Nephron progenitor cell (in vitro differentiated cells): ENCODE measurements at places on chromosomes 6 and 20.
A peak's percentile ranks its signal among the peaks of the same experiment; 100 is the strongest.

DNA sequence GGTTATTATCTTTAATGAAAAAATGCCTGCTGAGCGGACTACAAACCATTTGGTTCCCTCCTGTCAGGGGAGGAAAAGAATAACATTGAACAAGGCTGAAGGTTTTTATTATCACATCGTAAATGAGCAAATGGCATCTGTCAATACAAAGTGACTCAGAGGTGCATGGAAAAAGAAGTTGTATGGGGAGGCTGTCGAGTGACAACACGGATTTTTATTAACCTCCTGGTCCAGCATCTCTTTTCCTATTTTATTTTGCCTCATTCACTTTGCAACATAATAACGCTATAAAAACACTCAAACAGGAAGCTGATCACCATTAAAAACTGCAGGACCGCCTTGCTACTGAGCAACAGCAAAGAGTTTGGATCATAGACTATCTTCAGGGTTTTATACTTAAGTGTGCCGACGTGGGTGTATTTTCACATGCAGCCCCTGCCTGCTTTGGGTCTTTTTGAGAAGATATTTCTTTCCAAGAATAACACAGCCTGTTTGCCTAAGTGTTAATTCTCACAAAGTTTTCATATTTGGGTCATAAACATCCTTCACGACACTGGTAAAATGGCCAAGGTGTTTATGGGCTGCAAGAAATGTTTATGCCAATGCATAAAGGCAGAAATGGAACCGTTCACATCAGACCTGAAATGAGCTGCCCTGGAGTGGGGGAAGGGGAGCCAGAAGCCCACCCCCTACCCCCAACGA lies 132.1 kb upstream of the SALL4 start:
- peaks cover 51% of the 10 kb centered on the region for H3K4me1 ChIP-seq
- peak overlapping the region; percentile 94 for H3K27ac ChIP-seq
- H3K36me3 ChIP-seq: peaks cover 4% of the 10 kb centered on the region
- no peak for DNase-seq

DNA sequence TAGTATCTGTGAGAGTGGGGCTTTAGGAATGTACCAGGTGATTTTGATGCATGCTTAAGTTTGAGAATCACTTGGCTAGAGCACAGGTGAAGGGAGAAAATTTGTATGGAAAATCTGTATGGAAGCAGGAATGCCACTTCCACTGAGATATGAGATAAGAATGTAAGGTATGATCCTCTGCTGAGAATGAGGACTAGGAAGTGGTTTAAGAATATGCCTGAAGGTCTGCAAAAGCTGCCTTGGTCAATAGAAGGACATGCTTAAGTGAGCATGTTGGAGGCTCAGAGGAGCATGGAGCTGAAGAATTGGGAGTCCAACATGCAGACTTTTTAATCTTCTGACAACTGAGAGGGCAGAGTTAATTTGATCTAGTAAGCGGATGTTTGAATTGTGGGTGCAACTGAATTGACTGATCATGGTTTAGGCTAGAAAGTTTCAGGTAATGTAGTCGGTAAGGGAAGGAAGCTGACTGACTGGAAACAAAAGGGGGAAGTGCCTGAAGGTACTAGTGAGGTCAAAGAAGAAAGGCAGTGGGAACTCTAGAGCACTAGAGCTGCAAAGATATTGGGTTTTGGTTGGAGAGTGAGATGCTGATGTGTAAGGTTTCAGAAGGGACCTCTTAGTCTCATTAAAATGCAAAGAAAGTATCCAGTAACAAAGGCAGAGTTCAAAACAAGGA lies 28.6 kb upstream of the NOTCH4 start:
- H3K27me3 ChIP-seq: peaks cover 4% of the 10 kb centered on the region
- peaks cover 13% of the 10 kb centered on the region for H3K36me3 ChIP-seq
- no peak for DNase-seq
- H3K27ac ChIP-seq: no peak overlapping the region

DNA sequence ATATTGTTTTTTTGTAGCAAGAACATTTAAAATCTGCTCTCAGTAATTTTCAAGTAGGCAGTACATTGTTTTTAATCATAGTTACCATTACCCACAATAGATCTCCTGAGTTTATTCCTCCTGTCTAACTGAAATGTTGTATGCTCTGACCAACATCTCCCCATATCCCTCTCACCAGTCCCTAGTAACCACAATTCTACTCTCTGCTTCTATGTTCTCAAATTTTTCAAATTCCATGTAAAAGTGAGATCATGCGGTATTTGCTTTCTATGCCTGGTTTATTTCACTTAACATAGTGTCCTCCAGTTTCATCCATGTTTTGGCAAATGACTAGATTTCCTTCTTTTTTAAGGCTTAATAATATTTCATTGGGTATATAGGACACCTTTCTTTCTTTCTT lies 300.5 kb downstream of the KCNQ5 start:
- no peak for DNase-seq
- no peak overlapping the region for H3K4me3 ChIP-seq
- H3K36me3 ChIP-seq: no peaks in the 10 kb centered on the region

- no peak overlapping the region for H3K4me3 ChIP-seq
- H3K27ac ChIP-seq: no peak overlapping the region
- no peaks in the 10 kb centered on the region for H3K27me3 ChIP-seq
- DNase-seq: peak; percentile 26
- H3K36me3 ChIP-seq: no peaks in the 10 kb centered on the region
- peaks cover 23% of the 10 kb centered on the region for H3K4me1 ChIP-seq
Measured at GRCh38 chr6:125310994-125311649, 9.4 kb upstream of the HDDC2 start.

DNA sequence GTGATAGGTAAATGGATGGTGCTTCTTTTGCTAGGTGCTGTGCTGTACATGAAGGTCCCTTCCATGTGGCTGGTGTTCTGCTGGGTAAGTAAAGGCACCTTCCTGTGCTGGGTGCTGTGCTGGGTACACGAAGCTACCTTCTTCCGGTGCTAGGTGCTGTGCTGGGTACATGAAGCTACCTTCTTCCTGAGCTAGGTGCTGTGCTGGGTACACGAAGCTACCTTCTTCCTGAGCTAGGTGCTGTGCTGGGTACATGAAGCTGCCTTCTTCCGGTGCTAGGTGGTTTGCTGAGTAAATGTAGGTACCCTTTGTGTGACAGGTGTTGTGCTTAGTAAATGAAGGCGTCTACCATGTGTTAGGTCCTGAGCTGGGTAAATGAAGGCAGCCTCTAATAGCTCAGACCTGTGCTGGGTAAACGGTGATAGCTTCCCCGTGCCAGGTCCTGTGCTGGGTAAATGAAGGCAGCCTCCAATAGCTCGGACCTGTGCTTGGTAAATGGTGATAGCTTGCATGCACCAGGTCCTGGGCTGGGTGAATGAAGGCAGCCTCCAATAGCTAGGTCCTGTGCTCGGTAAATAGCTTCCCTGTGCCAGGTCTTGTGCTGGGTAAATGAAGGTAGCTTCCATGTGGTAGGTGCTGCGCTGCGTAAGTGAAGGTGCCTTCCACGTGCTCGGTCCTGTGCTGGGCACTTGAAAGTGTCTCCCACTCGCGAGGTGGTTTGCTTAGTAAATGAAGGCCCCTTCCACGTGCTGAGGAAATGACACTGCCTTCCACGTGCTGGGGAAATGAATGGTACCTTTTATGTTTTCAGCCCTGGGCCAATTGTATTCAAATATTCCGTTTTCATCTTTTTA lies 115.5 kb downstream of the ERMARD start:
- H3K27ac ChIP-seq: no peak overlapping the region
- DNase-seq: no peak
- H3K36me3 ChIP-seq: peaks cover 6% of the 10 kb centered on the region
- H3K4me3 ChIP-seq: no peak overlapping the region
- H3K4me1 ChIP-seq: peaks cover 16% of the 10 kb centered on the region

DNA sequence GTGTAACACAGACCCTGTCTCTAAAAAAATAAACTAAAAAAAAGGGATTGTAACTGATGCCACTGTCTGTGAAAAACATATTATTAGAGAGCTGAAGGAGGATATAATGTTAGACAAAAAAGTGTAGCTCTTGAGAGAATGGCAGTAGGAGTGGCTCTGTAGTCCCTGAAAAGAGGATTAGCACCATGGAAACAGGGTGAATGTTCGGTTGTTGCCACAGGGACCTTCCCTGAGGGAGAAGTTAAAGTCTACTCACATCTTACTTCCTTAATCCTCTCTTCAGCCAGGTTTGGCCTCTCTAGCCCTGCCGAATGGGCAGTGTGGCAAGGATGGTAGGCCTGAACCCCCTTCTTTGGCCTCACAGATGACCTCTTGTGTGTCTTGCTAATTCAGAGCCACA lies 12.1 kb downstream of the SCAND1 start:
- no peaks in the 10 kb centered on the region for H3K27me3 ChIP-seq
- DNase-seq: no peak
- no peaks in the 10 kb centered on the region for H3K4me1 ChIP-seq
- no peak overlapping the region for H3K4me3 ChIP-seq
- no peak overlapping the region for H3K27ac ChIP-seq

GRCh38 chr6:104728448-104728847 lies 131.3 kb downstream of the HACE1 start:
- no peak overlapping the region for H3K27ac ChIP-seq
- no peaks in the 10 kb centered on the region for H3K4me1 ChIP-seq
- H3K4me3 ChIP-seq: no peak overlapping the region
- H3K27me3 ChIP-seq: no peaks in the 10 kb centered on the region
- no peak for DNase-seq
- peaks cover 32% of the 10 kb centered on the region for H3K36me3 ChIP-seq

DNA sequence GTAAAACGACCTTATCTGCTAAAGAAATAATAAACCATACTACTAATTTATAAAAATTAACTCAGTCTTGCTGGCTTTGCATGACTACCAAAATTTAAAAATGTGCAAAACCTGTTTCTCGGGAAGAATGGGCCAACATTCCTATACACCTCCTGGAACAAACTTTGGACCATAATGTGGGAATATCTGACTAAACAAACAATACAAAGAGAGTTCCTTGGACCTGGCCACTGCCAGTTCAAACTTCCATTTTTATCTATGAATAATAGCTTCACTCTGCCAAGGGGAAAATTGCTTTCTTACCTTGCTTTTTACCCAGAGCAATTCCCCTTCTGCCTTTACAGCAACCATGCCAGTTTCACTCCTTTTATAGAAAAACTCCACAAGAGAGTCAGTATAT lies 38.7 kb upstream of the POU5F1 start:
- peaks cover 7% of the 10 kb centered on the region for H3K27me3 ChIP-seq
- peaks cover 21% of the 10 kb centered on the region for H3K4me1 ChIP-seq
- no peak for DNase-seq
- H3K27ac ChIP-seq: no peak overlapping the region

- no peak overlapping the region for H3K27ac ChIP-seq
- H3K36me3 ChIP-seq: no peaks in the 10 kb centered on the region
- DNase-seq: no peak
- H3K27me3 ChIP-seq: peaks cover 16% of the 10 kb centered on the region
Measured at GRCh38 chr6:37021356-37022129, 16.1 kb downstream of the FGD2 start.

- H3K36me3 ChIP-seq: no peaks in the 10 kb centered on the region
- H3K4me3 ChIP-seq: no peak overlapping the region
- no peak for DNase-seq
- H3K27ac ChIP-seq: no peak overlapping the region
Measured at GRCh38 chr6:125910527-125910926, 46.0 kb upstream of the HINT3 start.

DNA sequence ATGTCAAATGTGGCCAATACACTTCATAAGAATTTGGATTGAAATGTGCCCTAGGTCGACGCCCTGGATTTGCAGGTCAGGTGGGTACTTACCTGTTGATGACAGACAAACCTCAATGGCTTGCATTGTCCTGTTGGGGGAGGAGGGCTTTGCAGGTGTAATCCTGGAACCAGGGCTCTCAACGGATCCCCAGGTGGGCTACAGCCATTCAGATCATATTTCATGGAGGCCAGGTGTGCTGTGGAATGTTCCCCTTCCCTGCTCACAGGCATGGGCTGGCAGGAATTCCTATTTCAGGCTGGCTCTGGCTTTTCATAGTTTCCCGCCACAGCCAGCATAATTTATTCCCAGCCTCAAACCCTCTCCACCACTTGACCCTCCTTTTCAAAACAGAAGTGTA lies 254.7 kb downstream of the SMOC2 start:
- H3K4me3 ChIP-seq: no peak overlapping the region
- peaks cover 36% of the 10 kb centered on the region for H3K4me1 ChIP-seq
- no peak for DNase-seq
- no peak overlapping the region for H3K27ac ChIP-seq

DNA sequence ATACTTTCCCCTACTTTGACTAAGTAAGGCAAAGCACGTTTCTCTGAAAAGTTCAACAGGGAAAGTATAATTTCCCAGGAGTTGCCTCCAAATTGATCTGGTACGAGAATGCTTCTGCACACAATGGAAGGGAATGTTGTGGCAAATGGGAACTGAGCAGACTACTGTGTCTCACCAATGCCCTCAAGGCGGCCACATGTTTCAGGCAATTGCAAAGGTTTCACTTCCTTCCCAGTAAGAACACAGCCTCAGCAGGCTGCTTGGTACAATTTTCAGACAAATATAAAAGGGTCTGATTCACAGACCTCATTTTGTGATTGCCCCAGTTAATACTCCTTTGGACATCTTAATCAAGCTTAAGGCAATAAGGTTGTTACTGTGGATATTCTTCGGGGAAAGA lies 71.2 kb downstream of the KIAA0319 start:
- no peaks in the 10 kb centered on the region for H3K4me1 ChIP-seq
- no peaks in the 10 kb centered on the region for H3K36me3 ChIP-seq
- no peak overlapping the region for H3K27ac ChIP-seq
- H3K4me3 ChIP-seq: no peak overlapping the region
- H3K27me3 ChIP-seq: peaks cover 24% of the 10 kb centered on the region

DNA sequence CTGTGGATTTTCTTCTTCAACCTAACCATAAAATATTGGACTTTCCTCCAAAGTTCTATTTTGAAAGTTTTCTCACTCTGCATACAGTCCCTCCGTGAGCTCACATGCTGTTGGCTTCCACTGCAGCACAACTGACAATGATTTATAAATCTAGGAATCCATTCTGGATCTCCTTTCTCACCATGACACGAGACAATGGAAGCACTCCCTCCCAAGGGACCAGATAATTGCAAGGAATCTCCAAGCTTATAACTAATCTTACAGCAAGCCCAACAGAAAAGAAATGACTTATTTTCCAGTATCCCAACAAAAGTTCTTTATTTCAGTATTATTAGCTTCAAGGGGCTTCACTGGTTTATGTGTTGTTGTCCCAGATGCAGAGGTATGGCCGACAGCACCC lies 729.0 kb downstream of the RFPL4B start:
- peaks cover 20% of the 10 kb centered on the region for H3K4me1 ChIP-seq
- peak overlapping the region; percentile 8 for H3K27ac ChIP-seq
- no peaks in the 10 kb centered on the region for H3K36me3 ChIP-seq
- DNase-seq: no peak

- no peaks in the 10 kb centered on the region for H3K27me3 ChIP-seq
- no peak overlapping the region for H3K27ac ChIP-seq
- no peak for DNase-seq
- H3K4me1 ChIP-seq: no peaks in the 10 kb centered on the region
- H3K36me3 ChIP-seq: peaks cover 7% of the 10 kb centered on the region
Measured at GRCh38 chr6:34352305-34352937, 40.0 kb downstream of the NUDT3 start.

GRCh38 chr20:2138396-2138795 lies 36.8 kb downstream of the STK35 start:
- DNase-seq: no peak
- peaks cover 45% of the 10 kb centered on the region for H3K4me1 ChIP-seq
- H3K27ac ChIP-seq: no peak overlapping the region
- no peak overlapping the region for H3K4me3 ChIP-seq
